Panc1 (cell line): ENCODE measurements at places on chromosomes 2 and 18. TPM values are rescaled to one million over a fixed set of nuclear protein-coding genes. Genes with fewer than 3 reads are reported as not detected.
A peak's percentile ranks its signal among the peaks of the same experiment; 100 is the strongest.

- DNase-seq: no peak
These were observed 39.4 kb downstream of the NBAS start for GRCh38 chr2:15521641-15522181.

Gene TXNDC2
- 0.90 TPM for total RNA-seq

Gene CACNB4
- total RNA-seq: 1.7 TPM

DNA sequence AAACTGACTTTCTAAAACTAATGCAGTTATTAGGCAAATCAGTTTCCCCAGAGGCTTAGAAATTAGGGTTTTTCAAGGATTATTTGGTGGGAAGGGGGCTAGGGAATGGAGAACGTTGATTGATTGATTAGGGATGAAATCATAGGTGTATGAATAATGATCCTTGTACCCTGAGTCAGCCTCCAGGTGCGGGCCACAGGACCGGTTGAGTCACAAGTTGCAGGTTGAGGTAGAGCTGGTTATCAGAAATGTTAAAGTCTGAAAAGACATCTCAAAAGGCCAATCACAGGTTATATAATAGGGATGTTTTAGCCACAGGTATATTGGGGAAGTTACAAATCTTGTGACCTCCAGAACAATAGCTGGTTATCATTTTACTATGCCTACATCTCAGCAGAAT, 341.8 kb upstream of the GULP1 start:
- DNase-seq: no peak

DNA sequence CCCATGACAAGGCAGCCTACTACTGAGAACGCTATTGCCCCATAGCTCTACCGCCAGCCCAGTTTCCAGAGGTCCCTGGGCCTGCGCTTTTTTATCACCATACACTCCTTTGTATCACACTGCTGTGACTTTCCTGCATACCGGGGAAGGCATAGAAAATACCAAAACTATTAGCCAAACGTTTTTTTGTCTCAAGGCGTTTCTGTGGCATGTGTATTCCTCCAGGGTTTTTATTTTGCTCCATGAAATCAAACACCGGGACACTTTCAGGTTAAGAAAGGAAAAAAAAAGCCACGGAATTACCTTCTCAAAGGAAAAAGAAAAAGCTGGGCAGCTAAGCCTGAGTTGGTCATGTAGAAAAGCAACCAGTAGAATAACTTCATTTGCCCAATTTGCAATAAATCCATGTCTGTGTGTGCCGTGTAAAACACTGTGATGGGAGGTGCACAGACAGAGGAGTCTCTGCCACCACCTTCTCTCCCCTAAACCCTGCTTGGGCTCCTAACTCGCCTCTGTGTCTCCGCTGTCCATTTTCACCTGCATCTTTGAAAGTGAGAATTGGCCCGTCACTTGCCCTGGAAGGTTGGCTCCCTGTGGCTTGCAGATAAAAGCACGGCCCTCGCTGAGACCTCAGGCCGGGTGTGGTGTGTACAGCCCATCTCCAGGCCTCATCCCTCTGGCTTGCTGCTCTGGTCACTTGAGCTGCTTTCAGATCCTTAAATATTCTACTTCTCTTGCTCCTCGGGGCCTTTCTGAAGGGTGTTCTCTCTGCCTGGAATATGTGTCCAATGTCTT, 1.7 kb downstream of the AMER3 start:
- DNase-seq: no peak

GRCh38 chr2:120919771-120920453, 184.2 kb downstream of the GLI2 start:
- DNase-seq: no peak

DNA sequence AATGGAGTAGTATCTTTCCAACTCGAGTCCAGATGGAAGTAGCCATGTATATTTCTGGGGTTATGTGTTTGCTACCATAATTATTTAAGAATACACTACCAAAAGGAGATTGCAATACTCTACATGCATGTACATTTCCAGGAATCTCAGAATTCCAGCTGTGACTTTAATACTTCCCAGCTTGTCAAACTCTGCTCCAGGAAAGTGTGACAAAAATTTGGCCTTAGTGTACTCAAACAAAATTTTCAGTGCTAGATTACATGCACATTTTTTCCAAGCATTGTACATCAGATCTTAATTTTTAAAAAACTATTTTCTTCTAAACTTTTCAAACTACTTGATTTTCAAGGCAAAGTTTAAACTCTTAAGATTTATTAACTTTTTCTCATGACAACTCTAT, 1791.6 kb downstream of the SUCLG1 start:
- no peak for DNase-seq

DNA sequence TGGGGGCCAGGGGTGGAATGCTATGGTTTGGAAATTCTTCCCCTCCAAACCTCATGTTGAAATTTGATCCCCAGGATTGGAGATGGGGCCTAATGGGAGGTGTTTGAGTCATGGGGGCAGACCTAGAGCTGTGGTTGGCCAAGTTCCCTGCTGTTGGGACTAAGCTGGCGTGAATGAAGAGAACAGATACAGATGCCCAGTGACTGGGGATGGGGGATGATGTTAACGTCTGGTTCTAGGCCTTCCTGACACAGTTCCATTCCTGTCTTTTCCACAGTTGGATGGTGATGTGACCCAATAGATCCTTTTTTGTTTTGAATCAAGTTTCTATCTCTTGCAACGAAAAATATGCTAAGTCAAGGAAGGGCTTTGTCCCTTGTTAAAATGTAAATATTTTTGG, 23.7 kb downstream of the KLHL23 start:
- DNase-seq: no peak

DNA sequence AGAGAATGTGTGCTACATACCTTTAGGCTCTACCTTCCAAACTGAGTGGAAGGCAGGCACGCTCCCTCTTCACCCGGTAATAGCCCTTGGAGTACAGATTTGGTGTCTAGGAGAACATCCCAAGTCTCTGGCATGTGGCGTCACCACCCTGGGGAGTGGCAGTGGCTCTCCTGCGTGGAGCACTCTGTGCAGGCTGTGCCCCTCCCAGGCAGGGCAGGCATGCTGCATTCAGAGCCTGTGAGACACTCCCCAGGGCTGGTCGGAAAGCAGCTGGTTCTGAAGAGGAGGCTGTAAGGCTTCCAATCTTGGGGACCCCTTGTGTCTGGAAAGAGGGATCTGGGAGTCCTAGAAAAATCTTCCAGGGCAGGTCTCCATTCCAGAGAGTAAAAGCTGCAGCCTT, 193.3 kb downstream of the ANKRD30B start:
- DNase-seq: no peak

DNA sequence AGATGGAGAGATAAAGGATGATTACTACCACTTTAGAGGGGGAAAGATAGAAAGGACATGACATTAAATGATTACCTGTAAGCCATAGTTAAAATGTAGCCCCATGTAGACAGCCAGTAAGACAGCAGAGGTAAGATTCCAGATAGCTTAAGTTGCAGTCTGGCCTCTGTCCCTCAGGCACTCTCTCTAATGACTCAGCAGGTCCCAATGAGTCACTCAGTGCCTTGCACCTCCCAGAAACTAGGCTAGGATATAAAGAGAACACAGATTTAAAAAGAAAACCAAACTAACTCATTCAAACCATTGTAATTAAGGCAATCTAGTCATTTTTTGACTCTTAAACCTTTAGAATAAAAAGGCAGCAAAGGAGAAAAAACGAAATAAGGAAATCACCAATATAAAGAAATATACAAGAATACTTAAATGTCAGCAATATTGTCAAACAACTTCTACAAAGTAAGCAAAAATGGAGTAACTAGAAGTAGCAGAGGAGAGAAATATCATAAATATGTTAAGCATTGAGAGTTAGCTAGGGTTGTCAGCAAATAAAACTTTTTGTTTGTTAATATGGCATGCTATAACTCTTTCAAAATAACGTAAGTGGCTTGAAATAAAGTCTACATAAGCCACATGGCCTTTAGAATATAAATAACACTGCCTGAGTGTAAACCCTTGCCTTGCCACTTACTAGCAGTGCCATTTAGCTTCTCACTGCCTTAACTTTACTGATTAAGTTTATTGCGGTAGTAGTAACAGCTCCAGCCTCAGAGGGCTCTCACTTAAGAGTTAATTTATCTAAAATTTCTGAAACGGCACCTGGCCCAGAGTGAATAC, 48.5 kb downstream of the SOCS6 start:
- DNase-seq: peak; percentile 43

DNA sequence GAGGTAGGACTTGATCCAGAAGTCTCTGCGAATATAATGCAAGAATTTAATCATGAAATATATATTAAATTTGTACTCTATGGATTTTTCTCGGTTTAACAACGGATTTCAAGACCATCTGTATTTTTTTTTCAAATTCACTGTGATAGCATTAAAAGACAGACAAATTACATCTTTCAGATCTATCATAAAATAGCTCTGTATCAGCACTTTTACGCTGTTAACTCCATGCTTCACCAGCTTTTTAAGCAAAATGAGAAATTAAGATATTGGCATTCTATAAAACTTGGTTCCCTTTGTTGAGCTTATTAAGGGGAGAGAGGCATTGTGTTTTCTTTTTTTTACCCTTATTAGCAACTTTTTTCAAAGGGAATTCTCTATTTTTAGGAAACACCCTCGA, 1377.6 kb upstream of the NXPH2 start:
- DNase-seq: no peak

GRCh38 chr2:57515366-57515765, 531.2 kb upstream of the VRK2 start:
- DNase-seq: no peak

DNA sequence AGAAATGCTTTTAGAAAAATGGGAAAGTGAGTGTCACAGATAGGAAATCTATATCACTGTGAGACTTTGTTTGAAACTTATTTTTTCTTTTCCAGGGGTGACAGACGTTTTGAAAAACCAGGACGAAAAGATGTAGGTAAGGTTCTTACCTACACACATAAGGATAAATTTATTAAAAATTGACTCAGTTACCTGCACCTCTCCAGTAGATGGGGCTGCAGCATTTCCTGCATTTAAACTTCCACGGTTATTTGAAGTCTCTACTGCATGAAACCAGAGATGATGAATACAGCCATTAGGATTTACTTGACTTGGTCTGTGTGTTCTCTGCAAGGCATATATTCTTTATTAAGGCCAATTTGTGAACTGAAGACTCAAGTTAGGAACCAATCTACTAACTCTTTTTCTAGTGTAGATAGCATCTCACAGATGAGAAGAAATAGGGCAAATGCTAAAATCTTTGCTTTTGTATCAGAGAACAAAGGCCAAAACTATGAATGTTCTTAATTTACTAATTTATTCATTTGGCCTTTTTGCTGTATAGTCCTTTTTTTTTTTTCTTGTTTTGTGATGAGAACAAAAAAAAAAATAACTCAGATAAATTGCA, 15.0 kb downstream of the KCNJ13 start:
- DNase-seq: peak; percentile 4

DNA sequence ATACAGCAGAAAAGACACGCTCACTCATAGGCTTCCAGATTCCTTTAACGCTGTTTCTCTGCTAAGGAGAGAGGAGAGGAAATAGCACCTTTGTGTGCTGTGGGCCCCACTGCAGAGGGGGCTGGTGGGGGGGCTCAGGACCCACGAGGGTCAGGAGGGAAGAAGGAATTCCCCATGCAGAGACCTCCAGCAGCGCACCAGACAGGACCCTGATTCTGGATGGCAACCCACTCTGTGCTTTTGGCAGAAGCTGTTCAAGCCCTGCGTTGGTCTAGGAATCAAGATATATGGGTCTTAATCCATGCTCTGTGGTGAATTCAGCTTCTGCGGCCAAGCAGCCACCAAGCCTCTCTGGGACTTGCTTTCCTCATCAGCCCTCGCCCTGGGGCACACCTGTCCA, 31.0 kb downstream of the MYCN start:
- no peak for DNase-seq

DNA sequence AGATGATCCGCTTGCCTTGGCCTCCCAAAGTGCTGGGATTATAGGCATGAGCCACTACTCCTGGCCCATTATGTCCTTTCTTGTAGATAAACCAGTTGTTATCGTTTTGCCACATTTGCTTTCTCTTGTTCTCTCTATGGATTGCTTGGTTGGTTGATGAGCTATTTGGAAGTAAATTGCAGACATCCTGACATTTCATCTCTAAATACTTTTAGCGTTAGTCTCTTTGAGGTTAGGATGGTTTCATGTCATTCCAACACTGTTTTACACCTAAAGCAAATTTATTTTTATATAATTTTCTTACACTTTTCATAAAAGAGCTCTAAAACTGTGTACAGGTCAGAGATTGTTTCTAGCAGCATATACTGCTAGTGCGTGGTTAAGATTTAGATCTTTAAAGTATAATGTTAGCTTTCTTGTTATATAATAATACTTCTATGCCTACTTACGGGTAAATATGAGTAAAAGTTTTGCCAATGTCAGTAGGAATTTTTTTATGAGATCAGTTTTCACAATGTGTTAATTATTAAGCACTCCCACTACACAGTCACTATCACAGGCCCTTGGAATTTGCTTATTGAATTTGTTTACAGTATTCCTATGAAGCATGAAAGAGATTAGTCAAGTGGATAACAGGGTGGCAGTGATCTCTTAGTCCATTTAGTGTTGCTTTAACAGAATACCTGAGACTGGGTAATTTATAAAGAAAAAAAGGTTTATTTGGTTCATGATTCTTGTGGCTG, 10.3 kb downstream of the POLI start:
- no peak for DNase-seq

Gene BOLL
- not detected for total RNA-seq

- no peak for DNase-seq
These were observed 1.6 kb downstream of the CAVIN2 start for GRCh38 chr2:191845248-191845715.

Gene FBXO41
- 6.5 TPM for total RNA-seq
